ENCODE measurements at places on chromosomes 12 and 14. TPM values are rescaled to one million over a fixed set of nuclear protein-coding genes. Genes with fewer than 3 reads are reported as not detected.

The POTEG gene
- total RNA-seq: not detected

The ABHD12B gene
- not detected for total RNA-seq

The MGP gene
- 1.3 TPM for total RNA-seq

The FGFR1OP2 gene
- 44.8 TPM for total RNA-seq

The RERG gene
- total RNA-seq: not detected

GRCh38 chr12:99619389-99620158 lies 28.0 kb upstream of the GARIN6 start:
- no peak for DNase-seq
- H3K36me3 ChIP-seq: no peaks in the 10 kb centered on the region
- no peak overlapping the region for H3K4me3 ChIP-seq

GRCh38 chr14:85175556-85175955 lies 354.4 kb upstream of the FLRT2 start:
- no peaks in the 10 kb centered on the region for H3K36me3 ChIP-seq
- H3K27me3 ChIP-seq: no peaks in the 10 kb centered on the region
- no peaks in the 10 kb centered on the region for H3K4me1 ChIP-seq

DNA sequence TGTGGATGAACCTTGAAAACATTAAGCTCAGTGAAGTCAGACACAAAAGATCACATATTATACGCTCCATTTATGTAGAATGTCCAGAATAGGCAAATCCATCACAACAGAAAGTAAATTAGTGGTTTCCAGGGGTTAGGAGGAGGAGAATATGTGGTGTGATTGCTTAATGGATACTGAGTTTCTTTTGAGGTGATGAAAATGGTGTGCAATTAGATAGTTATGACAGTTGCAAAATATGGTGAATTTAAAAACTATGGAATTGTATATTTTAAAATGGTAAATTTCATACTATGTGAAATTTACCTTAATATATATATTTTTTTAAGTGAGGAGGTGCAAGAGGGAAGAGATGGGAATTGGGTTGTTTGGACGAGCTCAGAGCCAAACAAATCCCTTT lies 46.3 kb upstream of the KICS2 start:
- H3K4me1 ChIP-seq: no peaks in the 10 kb centered on the region
- H3K27ac ChIP-seq: no peak overlapping the region
- no peaks in the 10 kb centered on the region for H3K36me3 ChIP-seq

GRCh38 chr12:24948420-24948756 lies 513 bp downstream of the BCAT1 start:
- no peak for DNase-seq
- H3K27ac ChIP-seq: no peak overlapping the region
- peaks cover 36% of the 10 kb centered on the region for H3K27me3 ChIP-seq
- no peaks in the 10 kb centered on the region for H3K36me3 ChIP-seq
- peaks cover 13% of the 10 kb centered on the region for H3K4me1 ChIP-seq

- no peaks in the 10 kb centered on the region for H3K36me3 ChIP-seq
- H3K27me3 ChIP-seq: no peaks in the 10 kb centered on the region
- peak overlapping the region; percentile 19 for H3K4me3 ChIP-seq
- DNase-seq: no peak
- no peak overlapping the region for H3K27ac ChIP-seq
- H3K4me1 ChIP-seq: peaks cover 30% of the 10 kb centered on the region
Measured at GRCh38 chr12:31803306-31804184, 74.7 kb upstream of the AMN1 start.

- H3K4me3 ChIP-seq: no peak overlapping the region
- no peak for DNase-seq
- H3K27ac ChIP-seq: no peak overlapping the region
- no peaks in the 10 kb centered on the region for H3K27me3 ChIP-seq
- no peaks in the 10 kb centered on the region for H3K4me1 ChIP-seq
Measured at GRCh38 chr14:53354336-53354735, 201.2 kb upstream of the DDHD1 start.

- H3K4me3 ChIP-seq: no peak overlapping the region
- DNase-seq: no peak
- peaks cover 32% of the 10 kb centered on the region for H3K4me1 ChIP-seq
- H3K36me3 ChIP-seq: no peaks in the 10 kb centered on the region
- peaks cover 85% of the 10 kb centered on the region for H3K27me3 ChIP-seq
Measured at GRCh38 chr14:60514741-60515491, 6.0 kb downstream of the SIX6 start.

DNA sequence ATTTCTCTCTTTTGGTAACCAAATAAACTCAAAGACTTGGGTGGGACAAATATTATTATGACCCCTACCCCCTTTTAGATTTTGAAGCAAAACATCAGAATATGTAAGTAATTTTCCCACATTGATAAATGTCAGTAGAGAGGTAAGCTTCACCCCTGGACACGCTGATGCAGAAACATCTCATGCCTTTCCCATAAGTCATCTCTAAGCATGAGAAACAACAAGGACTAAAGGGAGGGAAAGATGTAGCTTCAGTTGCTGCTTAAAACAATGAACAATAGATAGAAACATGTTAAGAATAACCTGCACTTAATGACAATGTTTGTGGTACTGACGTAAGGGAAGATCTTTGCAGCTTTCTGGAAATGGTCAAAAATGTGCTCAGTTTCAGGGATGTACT lies 56.3 kb upstream of the SLC8A3 start:
- H3K27ac ChIP-seq: no peak overlapping the region
- no peaks in the 10 kb centered on the region for H3K4me1 ChIP-seq
- no peak overlapping the region for H3K4me3 ChIP-seq
- no peak for DNase-seq
- H3K36me3 ChIP-seq: no peaks in the 10 kb centered on the region

DNA sequence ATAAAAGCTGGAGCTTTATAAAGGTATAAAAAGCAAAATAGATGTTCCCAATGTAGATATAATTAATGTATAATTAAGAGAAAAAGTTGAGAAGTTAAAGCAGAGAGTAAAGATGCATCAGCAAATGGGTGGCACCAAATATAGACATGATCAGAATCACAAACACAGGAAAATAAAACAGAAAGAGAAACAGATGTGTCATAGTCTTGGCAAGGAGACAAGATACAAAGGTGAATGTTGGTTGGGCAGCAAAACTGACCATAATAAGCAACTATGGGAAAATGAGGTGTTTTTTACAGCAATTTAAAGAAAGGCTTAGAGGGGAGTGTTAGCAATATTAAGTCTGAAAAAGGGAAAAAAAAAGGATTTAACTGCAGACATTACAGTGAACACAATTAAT lies 135.4 kb upstream of the CLEC14A start:
- no peak overlapping the region for H3K4me3 ChIP-seq
- no peak for DNase-seq
- no peaks in the 10 kb centered on the region for H3K36me3 ChIP-seq
- H3K27me3 ChIP-seq: no peaks in the 10 kb centered on the region
- no peaks in the 10 kb centered on the region for H3K4me1 ChIP-seq

- H3K36me3 ChIP-seq: no peaks in the 10 kb centered on the region
- no peak overlapping the region for H3K27ac ChIP-seq
- H3K4me3 ChIP-seq: no peak overlapping the region
- peaks cover 7% of the 10 kb centered on the region for H3K4me1 ChIP-seq
- H3K27me3 ChIP-seq: no peaks in the 10 kb centered on the region
- DNase-seq: no peak
Measured at GRCh38 chr12:6158255-6158654, 33.8 kb upstream of the VWF start.

DNA sequence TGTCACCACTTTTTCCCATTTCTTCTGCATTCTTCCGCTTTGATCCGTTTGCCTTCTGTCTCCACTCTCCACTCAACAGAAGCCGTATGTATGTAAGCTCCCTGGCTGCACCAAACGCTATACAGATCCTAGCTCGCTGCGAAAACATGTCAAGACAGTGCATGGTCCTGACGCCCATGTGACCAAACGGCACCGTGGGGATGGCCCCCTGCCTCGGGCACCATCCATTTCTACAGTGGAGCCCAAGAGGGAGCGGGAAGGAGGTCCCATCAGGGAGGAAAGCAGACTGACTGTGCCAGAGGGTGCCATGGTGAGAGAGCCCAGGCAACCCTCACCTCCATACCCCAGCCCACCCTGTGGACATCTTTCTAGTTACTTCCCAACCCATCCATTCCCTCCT lies 8.3 kb downstream of the GLI1 start:
- no peaks in the 10 kb centered on the region for H3K27me3 ChIP-seq
- no peak for DNase-seq
- H3K27ac ChIP-seq: no peak overlapping the region

DNA sequence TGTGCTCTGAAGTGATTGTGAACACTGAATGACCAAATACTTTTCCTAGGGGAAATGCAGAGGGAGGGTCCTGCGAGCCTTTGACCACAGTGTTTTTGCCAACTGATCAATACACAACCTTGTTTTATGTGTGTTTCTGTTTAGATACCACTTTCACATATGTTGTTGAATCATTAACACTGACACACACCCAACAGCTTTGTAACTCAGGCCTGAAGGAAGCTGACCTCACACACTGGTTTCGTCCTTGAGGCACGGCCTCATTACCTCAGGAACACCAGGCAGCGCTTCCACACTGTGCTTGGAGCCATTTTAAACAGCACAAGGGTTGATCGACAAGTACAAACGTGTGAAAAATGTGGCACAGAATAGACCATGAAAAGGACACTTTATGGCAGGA lies 60.0 kb downstream of the PPFIBP1 start:
- no peaks in the 10 kb centered on the region for H3K4me1 ChIP-seq
- H3K36me3 ChIP-seq: no peaks in the 10 kb centered on the region
- H3K27me3 ChIP-seq: no peaks in the 10 kb centered on the region
- no peak overlapping the region for H3K27ac ChIP-seq

- no peak overlapping the region for H3K27ac ChIP-seq
- DNase-seq: no peak
- H3K4me1 ChIP-seq: no peaks in the 10 kb centered on the region
- no peaks in the 10 kb centered on the region for H3K36me3 ChIP-seq
Measured at GRCh38 chr12:108375986-108376663, 37.0 kb upstream of the CMKLR1 start.

- no peaks in the 10 kb centered on the region for H3K36me3 ChIP-seq
- H3K4me3 ChIP-seq: no peak overlapping the region
- H3K27me3 ChIP-seq: no peaks in the 10 kb centered on the region
- no peak overlapping the region for H3K27ac ChIP-seq
Measured at GRCh38 chr12:127803545-127803944, 463.4 kb upstream of the TMEM132C start.

- H3K27me3 ChIP-seq: no peaks in the 10 kb centered on the region
- H3K27ac ChIP-seq: peak overlapping the region; percentile 54
- peak overlapping the region; percentile 51 for H3K4me3 ChIP-seq
Measured at GRCh38 chr12:54991161-54991990, 6.8 kb upstream of the TESPA1 start.

DNA sequence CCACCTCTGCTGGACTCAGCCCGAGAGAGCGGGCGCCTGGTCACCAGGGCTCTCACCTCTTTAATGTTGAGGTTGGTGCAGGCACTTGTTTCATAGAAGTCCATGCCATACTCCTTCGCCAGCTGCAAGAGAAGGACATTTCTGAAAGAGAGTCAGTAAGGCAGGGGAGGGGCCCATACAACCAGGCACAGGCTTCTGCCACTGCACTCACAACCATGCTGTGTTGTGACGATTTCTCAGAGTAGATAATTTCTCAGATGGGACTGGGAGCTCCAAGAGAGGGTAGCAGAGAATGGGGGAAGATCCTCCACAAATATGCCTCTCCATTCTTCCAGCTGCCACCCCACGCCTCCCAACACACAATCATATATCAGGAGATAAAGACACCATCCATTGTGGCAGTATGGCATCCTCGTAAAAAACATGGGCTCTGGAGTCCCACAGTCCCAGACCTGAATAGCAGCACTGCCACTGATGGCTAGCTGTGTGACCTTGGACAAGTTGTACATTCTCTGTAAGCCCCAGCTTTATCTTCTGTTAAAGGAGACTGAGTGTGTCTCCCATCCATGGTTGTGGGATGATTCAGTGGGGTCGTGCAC lies 6.2 kb upstream of the GPX2 start:
- H3K27me3 ChIP-seq: no peaks in the 10 kb centered on the region
- H3K36me3 ChIP-seq: peaks cover 53% of the 10 kb centered on the region
- no peak overlapping the region for H3K27ac ChIP-seq
- H3K4me3 ChIP-seq: no peak overlapping the region

DNA sequence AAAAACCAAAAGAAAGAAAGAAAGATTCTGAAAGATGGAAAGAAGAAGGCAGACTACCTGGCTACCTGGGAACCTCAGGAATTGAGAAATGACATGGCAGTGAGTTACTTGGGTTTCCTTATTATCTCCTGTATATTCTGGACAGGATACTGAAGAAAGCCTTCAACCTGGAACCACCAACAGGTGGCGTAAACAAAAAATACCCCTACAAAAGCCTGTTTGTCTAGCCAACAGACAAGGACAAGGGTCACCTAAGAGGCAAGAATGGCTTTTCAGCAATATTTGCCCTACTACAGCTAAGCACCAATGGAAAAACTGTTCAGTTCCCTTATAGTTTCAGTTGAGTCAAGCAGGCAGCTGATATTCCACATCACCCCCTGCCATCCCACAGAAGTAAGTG lies 274.9 kb downstream of the GPHN start:
- H3K4me3 ChIP-seq: no peak overlapping the region
- DNase-seq: no peak
- no peak overlapping the region for H3K27ac ChIP-seq
- H3K4me1 ChIP-seq: no peaks in the 10 kb centered on the region
- H3K27me3 ChIP-seq: no peaks in the 10 kb centered on the region
- H3K36me3 ChIP-seq: no peaks in the 10 kb centered on the region

- H3K27ac ChIP-seq: no peak overlapping the region
- peaks cover 50% of the 10 kb centered on the region for H3K27me3 ChIP-seq
- no peaks in the 10 kb centered on the region for H3K36me3 ChIP-seq
- H3K4me1 ChIP-seq: peaks cover 26% of the 10 kb centered on the region
- DNase-seq: no peak
Measured at GRCh38 chr14:104135904-104136471, 2.4 kb upstream of the KIF26A start.

GRCh38 chr14:47929334-47929733 lies 253.9 kb upstream of the MDGA2 start:
- H3K27ac ChIP-seq: no peak overlapping the region
- no peaks in the 10 kb centered on the region for H3K36me3 ChIP-seq
- no peak overlapping the region for H3K4me3 ChIP-seq
- H3K4me1 ChIP-seq: no peaks in the 10 kb centered on the region

GRCh38 chr14:104973385-104974145 lies 4.6 kb downstream of the AHNAK2 start:
- peaks cover 22% of the 10 kb centered on the region for H3K4me1 ChIP-seq
- no peak overlapping the region for H3K4me3 ChIP-seq
- H3K27me3 ChIP-seq: peaks cover 20% of the 10 kb centered on the region
- no peaks in the 10 kb centered on the region for H3K36me3 ChIP-seq
- DNase-seq: no peak
- no peak overlapping the region for H3K27ac ChIP-seq

DNA sequence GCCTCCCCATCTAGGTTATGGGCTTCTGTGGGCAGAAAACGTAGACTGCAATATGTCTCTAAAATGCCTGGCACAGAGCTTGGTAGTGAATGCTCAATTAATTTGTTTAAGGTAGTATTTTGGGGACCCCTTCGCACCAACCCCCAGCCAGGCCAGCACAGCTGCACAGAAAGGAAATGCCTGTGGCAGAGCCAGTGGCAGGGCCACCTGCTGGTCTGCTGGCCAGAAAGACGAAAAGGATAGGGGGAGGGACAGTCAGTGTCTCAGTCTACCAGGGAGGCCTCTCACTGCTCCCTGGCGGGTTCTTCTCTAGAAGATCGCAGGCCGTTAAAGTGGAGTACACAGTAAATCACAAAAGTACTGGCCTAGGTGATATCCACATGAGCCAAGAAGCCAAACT lies 3.5 kb downstream of the RAB15 start:
- peaks cover 19% of the 10 kb centered on the region for H3K4me1 ChIP-seq
- H3K27me3 ChIP-seq: no peaks in the 10 kb centered on the region
- no peak for DNase-seq
- H3K27ac ChIP-seq: no peak overlapping the region
